ENCODE measurements at places on chromosomes 4 and X.

GRCh38 chrX:49077941-49078340, 1.7 kb downstream of the WDR45 start:
- no peak for DNase-seq

DNA sequence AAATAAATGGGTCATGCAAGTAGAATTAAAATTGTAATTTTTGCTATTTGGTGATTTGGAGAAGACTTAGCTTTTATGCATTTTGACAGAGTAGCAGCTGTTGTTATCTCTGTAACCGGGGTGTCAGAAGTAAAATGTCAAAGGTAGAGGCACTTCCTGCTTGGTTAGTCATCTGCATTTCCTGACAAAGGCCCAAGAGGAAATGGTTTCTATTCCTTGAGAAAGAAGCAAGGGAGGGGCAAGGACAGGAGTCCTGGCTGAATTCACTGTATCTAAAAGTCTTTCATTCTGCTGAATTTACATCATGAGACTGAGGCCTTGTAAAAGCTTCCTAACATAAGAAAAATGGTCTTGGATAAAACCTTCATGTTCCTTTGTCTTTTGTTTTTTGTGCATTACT, 550.9 kb upstream of the BOD1L1 start:
- no peak for DNase-seq

DNA sequence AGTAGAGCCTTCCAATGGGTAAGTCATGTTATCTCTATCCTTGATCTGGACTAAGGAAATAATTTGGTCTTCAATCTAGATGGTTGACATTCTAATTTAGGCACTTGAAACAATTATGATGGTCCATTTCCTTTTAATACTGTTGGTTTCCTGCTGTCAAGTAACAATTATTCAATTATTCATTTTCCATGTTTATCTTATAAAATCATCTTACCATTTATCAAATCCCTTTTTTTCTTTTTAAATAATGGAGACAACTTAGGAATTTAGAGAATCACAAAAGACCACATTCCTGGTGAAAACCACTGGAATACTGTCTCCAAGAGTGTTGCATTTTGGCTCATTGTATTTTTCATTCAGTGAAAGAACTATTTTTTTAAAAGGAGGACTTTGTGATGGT, 148.7 kb upstream of the CTSO start:
- DNase-seq: no peak

- no peak for DNase-seq
Observed at GRCh38 chrX:24498975-24499374, 33.9 kb downstream of the PDK3 start.

DNA sequence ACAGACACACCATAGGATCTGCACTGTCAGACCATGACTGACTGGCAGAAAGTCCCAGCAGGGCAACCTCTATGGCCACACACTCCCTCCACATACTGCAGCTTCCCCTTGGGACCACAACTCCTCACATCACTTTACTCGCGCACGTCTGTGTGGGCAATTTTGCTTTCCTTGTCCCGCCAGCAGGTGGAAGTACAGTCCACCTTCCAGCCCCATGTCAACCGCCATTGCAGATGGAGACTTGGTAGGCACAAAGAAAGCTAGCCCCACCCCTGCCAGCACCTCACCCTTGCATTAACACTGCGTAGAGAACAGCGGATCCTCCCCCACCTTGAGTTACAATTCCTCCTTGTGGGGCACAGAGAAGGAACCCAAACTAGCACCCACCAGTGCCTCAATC, 74.4 kb upstream of the NAP1L2 start:
- no peak for DNase-seq

- DNase-seq: no peak
Observed at GRCh38 chr4:138164208-138164607, 77.9 kb downstream of the SLC7A11 start.
